Subcutaneous preadipocyte (primary cell): ENCODE measurements at places on chromosomes 7 and 10. TPM values are rescaled to one million over a fixed set of nuclear protein-coding genes. Genes with fewer than 3 reads are reported as not detected.

Gene SPOCK2
- total RNA-seq: under 0.01 and 0.20 TPM in 2 replicates

Gene ANKRD61
- total RNA-seq: not detected in 2 replicates

Gene SPDYE2B
- total RNA-seq: not detected in 2 replicates

Gene BAZ1B
- total RNA-seq: 49.2 and 70.2 TPM in 2 replicates

Gene NAMPT
- total RNA-seq: 98.7 and 135 TPM in 2 replicates

Gene GAD2
- not detected in 2 replicates for total RNA-seq

Gene ACSL5
- 1.4 and 2.6 TPM in 2 replicates for total RNA-seq

Gene VGF
- 0.39 TPM in 1 of 2 replicates, not detected in the other for total RNA-seq

Gene GNG11
- 49.2 and 74.1 TPM in 2 replicates for total RNA-seq

Gene PTF1A
- not detected in 2 replicates for total RNA-seq
